ENCODE measurements at places on chromosomes 4 and X. TPM values are rescaled to one million over a fixed set of nuclear protein-coding genes. Genes with fewer than 3 reads are reported as not detected.

GRCh38 chr4:110998320-110998719 is 375.4 kb upstream of the PITX2 start:
- no peak for DNase-seq

- no peak for DNase-seq
Measured at GRCh38 chrX:119757979-119758730, at the start of gene SOWAHD. Gene SOWAHD, plus strand, starts transcription at chrX:119758588. Its CDS starts 80 bp downstream, at chrX:119758668.

DNA sequence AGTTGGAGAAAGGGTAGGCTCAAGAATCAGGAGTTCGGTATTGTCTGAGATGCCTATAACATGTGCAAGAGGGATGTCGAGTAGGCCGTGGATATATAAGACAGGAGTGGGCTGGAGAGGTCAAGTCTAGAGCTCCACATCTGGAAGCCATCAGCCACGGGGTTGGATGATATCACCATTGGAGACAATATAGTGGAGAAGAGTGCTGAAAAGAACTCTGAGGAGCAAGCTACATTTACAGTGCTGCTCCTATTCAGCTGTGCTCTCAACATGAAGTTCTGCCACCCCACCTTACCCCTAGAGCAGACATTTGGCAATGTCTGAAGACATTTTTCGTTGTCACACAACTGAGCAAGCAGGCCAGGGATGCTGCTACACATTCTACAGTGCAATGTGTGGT is 20.9 kb upstream of the PLAC1 start:
- no peak for DNase-seq

DNA sequence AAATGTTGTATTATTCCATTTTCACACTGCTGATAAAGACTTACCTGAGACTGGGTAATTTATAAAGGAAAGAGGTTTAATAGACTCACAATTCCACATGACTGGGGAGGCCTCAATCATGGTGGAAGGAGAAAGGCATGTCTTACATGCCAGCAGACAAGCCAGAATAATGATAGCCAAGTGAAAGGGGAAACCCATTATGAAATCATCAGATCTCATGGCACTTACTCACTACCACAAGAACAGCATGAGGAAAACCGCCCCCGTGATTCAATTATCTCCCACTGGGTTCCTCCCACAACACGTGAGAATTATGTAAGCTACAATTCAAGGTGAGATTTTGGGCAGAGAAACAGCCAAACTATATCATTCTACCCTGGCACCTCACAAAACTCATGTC is 2535.1 kb downstream of the ARAP2 start:
- DNase-seq = no peak

DNA sequence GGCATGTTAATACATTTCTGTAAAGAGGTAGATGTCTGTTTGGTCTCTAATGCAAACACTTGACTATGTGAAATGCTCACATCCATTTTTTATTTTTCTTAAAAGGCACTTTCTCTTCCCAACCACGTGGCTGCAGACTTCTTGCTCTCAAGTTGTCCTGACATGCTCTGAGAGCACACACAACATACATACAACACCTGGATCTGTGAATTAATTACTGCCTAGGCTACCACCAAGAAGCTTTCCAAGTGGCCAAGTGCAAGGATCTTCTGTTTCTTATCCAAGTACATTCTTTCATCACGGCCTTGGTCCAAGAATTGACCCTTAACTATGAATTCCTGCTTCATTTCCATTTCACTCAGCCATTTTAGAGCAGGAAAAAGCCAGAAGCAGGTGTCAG is 110.8 kb downstream of the SPRY1 start:
- DNase-seq = no peak

- DNase-seq = no peak
Measured at GRCh38 chr4:82758701-82759685, 39.6 kb downstream of the SCD5 start.

- no peak for DNase-seq
Measured at GRCh38 chr4:103318327-103318726, 120.2 kb upstream of the CENPE start.

DNA sequence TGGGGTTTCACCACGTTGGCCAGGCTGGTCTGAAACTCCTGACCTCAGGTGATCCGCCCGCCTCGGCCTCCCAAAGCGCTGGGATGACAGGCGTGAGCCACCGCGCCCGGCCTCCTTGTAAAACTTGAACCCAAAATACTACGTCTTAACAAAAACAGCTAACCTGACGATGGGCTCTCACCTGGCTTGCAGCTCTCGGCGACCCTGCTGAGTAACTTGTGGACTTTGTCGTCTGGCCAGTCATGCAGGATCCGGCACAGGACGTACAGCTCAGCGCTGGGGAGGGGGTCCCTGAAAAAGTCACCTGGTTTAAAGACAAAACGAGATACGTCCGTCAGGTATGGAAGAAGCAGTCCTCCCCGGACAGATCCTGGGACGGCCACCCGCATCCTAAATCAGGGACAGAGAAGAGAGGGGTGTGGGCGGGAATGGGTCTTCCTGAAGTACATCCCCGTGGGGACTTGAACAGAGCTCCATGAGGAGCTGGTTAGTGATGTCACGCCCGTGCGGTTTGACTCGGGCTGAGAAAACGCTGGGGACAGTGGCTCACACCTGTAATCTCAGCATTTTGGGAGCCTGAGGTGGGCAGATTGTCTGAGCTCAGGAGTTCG is 20.7 kb upstream of the SLC25A6 start:
- DNase-seq = no peak

GRCh38 chr4:14853176-14853943 is 148.9 kb upstream of the CPEB2 start:
- DNase-seq = peak; percentile 13

DNA sequence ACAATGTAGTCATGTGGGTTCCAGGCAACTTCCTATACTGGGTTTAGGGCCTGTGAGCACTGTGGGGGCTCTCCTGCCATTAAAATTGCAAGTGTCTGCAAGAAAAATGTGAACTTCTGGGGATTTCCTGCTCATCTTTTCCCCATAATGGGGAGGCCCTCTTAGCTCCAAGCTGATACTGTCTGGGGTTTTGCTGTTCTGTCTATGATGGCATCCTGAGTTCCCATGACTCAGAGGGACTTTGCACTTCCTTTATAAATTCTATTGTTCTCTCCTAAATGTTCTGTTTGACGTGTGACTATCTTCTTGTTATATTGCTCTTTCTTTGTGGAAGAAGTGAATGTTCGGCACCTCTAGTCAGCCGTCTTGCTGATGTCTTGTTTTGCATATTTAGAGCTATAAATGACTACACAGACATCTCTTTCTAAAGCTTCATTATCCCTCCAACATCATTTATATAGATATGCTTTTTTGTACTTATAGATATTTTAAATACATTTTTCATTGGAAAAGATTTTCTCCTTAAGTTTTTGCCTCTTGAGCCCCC is 465.8 kb downstream of the NAF1 start:
- DNase-seq = no peak

- no peak for DNase-seq
Measured at GRCh38 chrX:38868941-38869401, 67.7 kb downstream of the MID1IP1 start.

- no peak for DNase-seq
Measured at GRCh38 chr4:88763075-88763474, 65.4 kb upstream of the NAP1L5 start.

DNA sequence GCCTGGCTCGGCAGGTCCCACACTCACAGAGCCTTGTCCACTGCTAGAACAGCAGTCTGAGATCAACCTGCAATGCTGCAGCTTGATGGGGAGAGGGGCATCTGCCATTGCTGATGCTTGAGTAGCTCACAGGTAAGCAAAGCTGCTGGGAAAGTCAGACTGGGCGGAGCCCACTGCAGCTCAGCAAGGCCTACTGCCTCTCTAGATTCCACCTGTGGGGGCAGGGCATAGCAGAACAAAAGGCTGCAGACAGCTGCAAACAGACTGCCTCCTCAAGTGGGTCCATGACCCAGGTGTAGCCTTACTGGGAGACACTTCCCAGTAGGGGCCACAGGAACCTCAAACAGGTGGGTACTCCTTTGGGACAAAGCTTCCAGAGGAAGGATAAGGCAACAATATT is 110.6 kb upstream of the ADAMTS3 start:
- no peak for DNase-seq

- no peak for DNase-seq
Measured at GRCh38 chr4:15118292-15118691, 116.0 kb downstream of the CPEB2 start.

GRCh38 chr4:180769791-180770190 is 1473.4 kb upstream of the TENM3 start:
- no peak for DNase-seq

DNA sequence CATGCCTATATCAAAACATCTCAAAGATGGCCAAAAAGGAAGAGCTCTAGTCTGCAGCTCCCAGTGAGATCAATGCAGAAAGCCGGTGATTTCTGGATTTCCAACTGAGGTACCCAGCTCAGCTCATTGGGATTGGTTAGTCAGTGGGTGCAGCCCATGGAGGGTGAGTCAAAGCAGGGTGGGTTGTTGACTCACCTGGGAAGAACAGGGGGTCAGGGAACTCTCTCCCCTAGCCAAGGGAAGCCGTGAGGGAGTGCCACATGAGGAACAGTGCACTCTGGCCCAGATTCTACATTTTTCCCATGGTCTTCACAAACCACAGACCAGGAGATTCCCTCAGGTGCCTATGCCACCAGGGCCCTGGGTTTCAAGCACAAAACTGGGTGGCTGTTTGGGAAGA is 57.3 kb upstream of the FGF16 start:
- no peak for DNase-seq

DNA sequence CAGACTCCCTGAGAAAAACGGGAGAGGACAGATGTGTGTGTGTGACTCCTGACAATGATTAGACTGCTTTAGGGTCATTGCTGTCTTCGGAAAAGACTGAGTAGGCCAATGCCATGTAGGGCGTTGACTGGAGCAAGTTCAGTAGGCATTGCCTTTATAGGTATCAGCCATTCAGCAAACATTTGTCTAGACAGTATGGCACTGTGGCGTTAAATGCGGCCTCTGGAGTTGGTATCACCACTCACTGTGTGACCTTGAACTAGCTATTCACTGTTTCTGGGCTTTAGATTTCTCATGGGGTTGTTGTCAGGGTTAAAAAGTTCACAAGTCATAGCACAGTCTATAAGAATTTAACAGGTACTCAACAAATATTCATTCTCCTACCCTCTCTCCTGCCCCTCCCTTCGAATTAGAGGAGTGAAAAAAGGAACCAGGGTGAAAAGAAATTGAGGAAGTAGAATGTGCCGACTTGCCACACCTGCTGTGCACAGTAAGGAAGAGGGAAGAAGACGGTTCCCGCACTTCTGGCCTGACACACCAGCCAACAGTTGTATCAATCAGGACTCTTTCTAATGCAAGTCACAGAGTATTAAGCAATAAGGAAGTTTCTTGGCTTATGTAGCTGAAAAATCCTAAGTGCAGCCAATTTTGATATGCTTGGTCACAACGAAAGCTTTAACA is 83.2 kb upstream of the PLAC8 start:
- DNase-seq = no peak

- DNase-seq = no peak
Measured at GRCh38 chrX:131827935-131828334, 195.2 kb upstream of the STK26 start.

- DNase-seq = no peak
Measured at GRCh38 chrX:37075892-37076595, 67.9 kb downstream of the FAM47C start.

- DNase-seq = no peak
Measured at GRCh38 chr4:8332891-8333331, 63.4 kb downstream of the HTRA3 start.

DNA sequence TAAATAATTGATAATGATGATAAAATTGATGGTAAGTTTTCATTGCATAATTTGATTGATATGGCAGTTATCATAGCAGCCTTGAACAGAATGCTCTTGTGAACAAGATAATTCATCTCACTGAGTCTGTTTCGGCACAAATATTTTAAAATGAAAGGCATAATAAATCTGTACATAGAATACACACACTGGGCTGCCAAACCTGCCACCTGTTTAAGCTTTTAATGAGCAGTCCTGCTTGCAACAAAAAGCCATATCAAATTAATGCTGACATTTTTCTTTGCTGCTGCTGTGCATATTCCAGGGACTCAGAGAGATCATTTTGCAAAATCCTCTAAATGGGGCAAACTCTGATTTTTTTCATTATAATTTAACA is 201.1 kb downstream of the ARHGAP24 start:
- DNase-seq = no peak

- no peak for DNase-seq
Measured at GRCh38 chr4:113981591-113981990, 2.1 kb upstream of the ARSJ start.

DNA sequence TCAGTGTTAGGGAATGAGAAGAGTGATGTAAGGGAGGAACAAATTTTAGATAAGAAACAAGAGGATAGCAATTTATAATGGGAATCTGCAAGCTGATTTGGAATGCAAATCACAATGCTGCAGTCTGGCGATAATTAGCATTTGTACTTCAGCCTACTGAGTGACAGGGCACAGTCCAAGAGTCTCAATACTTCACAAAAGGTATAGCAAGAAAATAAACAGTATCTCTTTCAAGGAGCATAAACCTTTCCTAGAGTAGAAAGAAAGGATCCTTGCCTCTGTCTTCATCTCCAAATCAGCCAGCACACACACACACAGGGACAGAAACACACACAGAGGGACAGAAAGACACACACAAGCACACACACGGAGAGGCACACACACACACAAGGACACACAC is 1.1 kb upstream of the GPM6A start:
- DNase-seq = no peak

- peak; percentile 25 for DNase-seq
Measured at GRCh38 chrX:119574394-119575266, at the start of gene UBE2A. Gene UBE2A, plus strand, starts transcription at chrX:119574563. Its CDS starts 149 bp downstream, at chrX:119574712.

- no peak for DNase-seq
Measured at GRCh38 chrX:41087201-41087600, 2.0 kb downstream of the USP9X start.

TMPRSS11B gene
- polyA plus RNA-seq = 2.0 TPM

SPANXA2 gene
- not detected for polyA plus RNA-seq

CMC4 gene
- polyA plus RNA-seq = 10.1 TPM

NPNT gene
- 0.46 TPM for polyA plus RNA-seq

USP9X gene
- 30.0 TPM for polyA plus RNA-seq

ADH1B gene
- not detected for polyA plus RNA-seq

TRAPPC11 gene
- 33.2 TPM for polyA plus RNA-seq

SMIM10L2A gene
- 1.3 TPM for polyA plus RNA-seq

MAGEA8 gene
- polyA plus RNA-seq = not detected

CSN1S1 gene
- not detected for polyA plus RNA-seq

CORIN gene
- 0.14 TPM for polyA plus RNA-seq
